ENCODE measurements at places on chromosomes 13 and 19.
A peak's percentile ranks its signal among the peaks of the same experiment; 100 is the strongest.

GRCh38 chr13:95226932-95227695 lies 74.1 kb downstream of the ABCC4 start:
- no peak for DNase-seq

GRCh38 chr19:48549380-48549779 lies 2.6 kb upstream of the SULT2B1 start:
- DNase-seq, result no peak

DNA sequence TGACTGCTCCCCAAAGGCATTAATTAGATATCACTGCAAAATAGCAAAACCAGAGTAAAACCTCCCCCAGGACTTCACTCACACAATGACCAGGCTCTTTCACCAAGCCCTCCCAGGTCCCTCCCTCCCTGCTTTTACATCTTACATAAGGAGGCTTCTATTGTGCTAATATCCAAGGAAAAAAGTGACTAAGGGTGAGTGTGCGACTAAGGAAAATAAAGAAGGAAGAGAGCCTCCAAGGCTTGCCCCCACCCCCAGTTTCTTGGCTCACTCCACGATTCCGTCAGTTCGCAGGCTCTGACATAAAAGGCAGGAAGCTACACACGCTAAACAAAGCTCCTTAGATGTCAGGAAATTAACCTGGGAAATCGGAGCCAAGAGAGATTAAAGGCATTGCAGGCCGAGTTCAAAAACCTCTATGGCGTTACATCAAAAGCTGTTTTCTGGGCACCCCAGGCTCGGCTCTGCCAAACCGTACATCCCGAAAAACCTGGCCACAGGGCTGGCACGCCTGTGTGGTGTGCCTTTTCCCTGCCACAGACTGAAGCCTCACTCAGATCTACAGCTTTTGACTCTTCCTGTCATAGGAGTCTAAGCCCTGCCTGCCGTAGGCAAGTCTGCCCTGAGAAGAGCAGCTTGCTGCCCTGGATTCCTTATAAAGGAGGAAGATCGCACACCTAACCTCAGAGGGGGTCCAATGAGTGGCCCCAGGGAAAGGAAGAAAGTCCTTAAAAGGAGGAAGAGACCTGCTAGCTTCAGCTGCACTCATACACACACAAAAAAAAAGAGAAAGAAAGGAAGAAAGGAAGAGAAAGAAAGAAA lies 67.0 kb upstream of the SERP2 start:
- DNase-seq, result no peak

DNA sequence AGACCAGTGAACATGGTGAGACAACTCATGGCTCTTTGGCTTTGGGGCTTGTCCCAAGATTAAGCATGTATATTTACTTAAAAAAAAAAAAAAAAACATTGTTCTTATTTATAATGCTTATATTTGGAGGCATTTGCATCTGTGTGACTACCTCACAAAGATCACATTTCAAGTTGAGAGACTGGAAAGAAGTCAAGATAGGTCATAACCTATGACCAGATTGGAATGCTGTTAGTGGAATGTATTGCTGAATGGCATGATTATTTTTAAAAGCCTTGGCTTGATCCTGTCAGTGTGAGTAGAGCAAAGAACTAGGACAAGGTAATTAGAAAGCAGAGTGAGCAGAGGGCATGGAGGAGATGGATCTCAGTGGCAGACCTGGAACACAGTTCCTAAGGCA lies 214.6 kb downstream of the OXGR1 start:
- DNase-seq, result no peak

DNA sequence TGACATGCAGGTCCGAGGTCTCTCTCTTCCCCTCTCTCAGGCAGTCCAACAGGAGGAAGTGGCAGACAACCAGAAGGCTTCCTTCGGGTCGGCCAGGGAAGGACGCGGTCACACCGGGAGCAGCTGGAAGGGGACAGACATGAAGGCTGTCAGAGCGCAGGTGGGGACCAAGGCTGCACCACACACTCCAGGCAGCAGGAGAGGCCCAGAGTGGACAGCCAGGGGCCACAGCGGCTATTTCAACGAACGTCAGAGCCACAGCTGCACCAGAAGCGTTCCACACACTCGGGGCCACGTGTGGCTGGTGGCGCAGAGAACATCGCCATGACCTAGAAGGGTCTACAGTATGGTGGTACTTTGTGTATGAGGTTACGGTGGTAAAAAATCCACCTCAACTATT lies 16.0 kb upstream of the SLC39A3 start:
- no peak for DNase-seq

DNA sequence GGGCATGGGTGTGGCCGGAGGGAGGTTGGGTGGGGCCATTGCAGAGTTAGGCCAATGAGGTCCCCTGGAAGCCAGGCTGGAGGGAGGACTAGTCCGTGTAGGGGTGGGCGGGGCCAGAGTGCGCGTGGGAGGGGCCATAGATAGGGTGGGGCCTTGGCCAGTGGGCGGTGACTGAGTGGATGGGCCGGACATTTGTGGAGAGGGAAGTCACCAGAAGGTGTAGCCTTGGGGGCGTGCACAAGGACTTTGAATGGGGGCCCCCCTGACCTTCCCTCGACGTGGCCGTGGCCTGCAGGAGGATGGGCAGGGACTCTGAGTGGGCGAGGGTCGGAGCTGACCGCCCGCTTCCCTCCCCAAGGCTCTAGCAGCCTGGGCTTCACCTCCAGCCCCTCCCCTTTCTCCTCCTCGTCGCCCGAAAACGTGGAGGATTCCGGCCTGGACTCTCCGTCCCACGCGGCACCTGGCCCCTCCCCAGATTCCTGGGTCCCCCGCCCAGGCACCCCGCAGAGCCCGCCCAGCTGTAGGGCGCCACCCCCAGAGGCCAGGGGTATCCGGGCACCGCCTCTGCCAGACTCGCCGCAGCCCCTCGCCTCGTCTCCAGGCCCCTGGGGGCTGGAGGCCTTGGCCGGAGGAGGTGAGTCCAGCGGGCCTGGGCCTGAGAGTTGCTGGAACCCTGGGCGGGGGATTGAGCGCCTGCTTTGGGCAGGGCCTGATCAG lies 16.5 kb upstream of the B3GNT3 start:
- peak; percentile 37 for DNase-seq

DNA sequence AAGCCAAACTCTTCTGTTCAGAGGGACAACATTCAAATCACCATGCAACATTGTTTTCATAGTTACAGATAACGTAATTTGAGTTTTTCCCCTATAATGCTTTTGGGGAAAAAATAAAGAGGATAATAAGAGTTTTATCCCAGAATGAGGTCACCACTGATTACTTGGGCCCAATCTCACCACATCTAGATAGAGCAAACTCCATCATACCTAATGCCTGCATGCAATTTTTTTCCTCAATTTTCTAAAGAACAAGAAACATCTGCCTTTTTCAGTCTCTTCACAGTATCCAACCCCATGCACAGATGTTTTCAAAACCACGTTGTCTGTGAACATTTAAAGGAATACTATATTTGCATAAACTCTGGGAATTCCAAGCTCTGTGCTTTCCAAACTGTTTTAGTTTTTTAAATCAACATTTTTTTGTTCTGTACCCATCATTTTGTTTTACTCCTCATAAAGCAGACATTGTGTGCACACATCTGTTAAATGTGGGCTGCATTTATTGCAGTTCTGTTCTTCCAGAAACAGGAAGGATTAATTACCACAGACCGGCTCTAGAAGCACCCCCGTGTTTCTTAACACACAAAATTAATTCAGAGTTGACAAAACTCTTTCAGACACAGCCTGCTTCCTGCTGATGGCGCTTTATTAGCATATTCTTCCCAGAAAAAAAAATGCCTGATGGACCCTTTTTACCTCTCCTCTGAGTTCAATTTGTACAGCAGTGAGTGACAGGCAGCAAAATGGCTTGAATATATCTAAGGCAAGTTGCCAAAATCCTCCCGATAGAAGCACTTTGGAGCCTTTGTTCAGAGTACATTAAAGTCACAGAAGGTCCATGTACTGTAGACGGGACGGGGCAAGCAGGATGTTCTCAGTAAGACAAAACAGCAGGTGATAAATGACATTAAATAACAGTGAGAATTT lies 1171.9 kb downstream of the EFNB2 start:
- no peak for DNase-seq

- DNase-seq, result no peak
Measured at GRCh38 chr13:42312817-42313431, 41.0 kb downstream of the AKAP11 start.

DNA sequence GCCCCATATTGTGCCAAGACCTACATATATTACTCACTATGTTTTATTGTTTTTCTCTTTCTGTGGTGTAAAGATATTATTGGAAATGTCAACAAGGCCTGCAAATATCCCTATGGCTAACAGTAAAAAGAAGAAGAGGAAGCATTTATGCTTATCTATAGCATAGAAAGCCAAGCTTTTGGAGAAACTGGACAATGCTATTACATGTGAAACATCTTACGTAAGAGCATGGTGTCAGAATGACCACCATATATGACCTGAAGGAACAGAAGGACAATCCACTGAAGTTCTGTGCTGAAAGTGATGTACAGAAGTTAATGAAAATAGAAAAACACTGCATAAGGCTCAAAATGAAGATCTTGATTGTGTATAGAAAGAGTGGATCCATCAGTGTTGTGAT lies 145.2 kb downstream of the KCTD12 start:
- DNase-seq, result no peak

DNA sequence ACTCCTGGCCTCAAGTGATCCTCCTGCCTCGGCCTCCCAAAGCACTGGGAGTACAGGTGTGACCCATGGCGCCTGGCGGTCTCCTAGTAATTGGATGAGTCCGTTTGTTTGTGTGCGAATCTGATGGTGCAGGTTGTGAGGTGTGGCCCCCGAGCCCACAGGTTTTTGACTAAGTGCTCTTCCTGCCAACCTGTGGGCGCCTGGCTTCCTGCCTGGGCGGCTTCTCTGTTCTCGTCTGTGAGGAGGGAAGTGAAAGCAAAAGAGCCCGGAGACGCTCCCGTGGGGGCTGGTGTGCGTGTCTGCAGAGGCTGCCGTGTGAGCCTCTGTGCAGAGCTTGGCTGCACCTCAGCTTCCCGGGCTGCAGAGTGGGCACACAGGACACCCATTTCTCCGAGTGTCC lies 10.0 kb downstream of the ARHGAP45 start:
- DNase-seq, result peak; percentile 89

DNA sequence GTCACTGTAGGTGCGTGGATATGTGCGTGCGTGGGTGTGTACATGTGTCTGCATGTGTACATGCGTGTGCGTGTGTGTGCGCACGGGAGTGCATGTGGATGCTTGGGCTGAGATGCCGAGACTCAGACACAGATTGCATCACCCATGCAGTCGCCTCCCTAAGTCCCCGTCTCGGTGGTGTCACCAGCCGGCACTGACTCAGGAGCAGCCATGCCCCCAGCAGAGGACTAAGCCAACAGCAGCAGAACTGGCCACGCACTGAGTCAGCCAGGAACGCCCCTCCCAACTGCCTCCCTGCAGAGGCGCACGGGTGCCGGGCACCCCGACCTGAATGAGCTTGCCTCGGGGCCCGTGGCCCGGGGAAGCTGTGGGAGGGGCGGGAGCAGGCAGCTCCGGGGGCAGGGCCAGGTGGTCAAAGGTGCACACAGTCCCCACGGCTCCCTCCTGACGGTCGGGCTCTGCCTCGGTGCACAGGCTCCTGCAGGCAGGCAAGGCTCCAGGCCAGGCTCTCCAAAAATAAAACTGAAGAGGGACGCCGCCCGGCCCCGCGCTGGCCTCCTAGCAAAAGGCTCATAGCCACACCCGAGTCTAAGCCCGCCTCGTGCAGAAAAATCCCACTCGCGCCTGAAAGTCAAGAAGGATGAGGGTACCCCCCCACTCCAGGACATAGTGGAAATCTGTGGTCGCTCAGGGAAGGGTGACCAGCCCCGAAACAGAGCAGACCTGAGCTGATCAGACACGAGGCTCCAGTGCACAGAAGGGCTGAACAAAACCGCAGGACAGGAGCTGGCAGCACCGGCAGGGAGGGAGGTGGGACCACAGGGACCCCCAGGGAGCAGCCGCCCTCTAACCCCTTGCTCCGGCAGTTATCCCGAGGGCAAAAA lies 49.2 kb downstream of the GADD45B start:
- no peak for DNase-seq

DNA sequence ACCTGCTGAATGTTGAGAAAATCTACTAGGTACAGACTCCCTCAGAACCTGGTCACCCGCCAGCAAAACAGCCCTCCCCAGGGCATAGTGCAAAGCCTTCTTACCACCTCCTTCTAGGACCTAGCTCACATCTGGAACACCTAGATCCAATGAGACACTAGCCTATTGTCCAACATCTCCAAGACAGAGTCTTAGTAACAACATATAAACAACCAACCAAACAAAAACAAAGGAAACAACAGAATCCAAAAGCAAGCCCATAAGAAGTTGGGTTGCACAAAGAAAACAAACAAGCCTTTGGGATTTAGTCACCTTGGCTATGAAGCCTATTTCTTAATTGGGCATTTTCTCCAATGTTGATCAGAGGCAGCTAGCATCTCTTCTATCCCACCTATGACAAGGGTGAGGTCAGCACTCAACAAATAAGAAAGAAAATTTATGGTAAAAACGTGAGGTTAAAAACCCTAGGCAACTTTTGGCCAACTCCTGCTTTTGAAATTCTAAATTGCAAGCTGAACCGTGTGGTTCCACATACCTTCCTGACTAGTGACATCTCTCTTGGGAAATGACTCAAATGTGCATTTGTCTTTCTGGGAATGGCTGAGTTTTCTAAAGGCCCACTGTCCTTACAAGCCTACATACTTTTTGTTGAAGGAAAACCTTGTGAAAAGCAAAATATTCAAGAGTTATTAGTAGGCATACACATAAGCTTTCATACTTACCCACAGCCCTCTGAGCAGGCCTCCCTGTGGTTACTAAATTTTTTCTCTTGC lies 66.7 kb downstream of the FAM216B start:
- DNase-seq, result no peak

Measured in activated T-cell treated with anti-CD3 and anti-CD28 coated beads for 24 hours (primary cell).